NCI-H524 treated with DMSO at 0.1 percent for 48 hours (cell line): ENCODE measurements at places on chromosomes 4 and X.
A peak's percentile ranks its signal among the peaks of the same experiment; 100 is the strongest.

GRCh38 chrX:10945498-10945897 is 165.6 kb upstream of the HCCS start:
- DNase-seq: no peak

- no peak for DNase-seq
Observed at GRCh38 chr4:7900334-7900909, 39.2 kb downstream of the AFAP1 start.

- no peak for DNase-seq
Observed at GRCh38 chrX:153504445-153505016, 9.8 kb downstream of the BGN start.

GRCh38 chr4:9994246-9994847 is 26.9 kb downstream of the SLC2A9 start:
- DNase-seq: no peak

- DNase-seq: no peak
Observed at GRCh38 chr4:77065382-77065781, 10.4 kb downstream of the CCNI start.

- DNase-seq: no peak
Observed at GRCh38 chr4:124044867-124045266, 648.3 kb downstream of the SPRY1 start.

DNA sequence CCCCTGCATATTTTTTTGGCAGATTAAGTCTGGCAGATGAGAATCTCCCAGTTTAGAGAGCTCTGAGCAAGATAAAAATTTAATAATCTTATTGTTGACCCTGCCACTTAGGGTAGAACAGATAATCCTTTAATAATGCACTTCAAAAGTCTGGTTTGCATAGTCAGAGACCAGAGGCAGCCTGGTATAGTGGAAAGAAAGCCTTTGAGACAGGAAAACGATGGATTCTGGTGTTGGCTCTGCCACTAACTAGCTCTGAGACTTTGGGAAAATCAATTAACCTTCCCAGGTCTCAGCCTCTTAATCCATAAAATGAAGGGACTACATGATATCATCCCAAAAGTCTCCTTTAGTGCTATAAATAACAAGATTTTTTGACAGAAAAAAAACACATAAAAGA is 824.5 kb downstream of the STIM2 start:
- DNase-seq: peak; percentile 83

GRCh38 chr4:26964512-26964911 is 103.9 kb downstream of the STIM2 start:
- DNase-seq: no peak

- DNase-seq: no peak
Observed at GRCh38 chrX:97389761-97390192, 506.1 kb downstream of the RPA4 start.

GRCh38 chr4:104868958-104869357 is 277.7 kb upstream of the TET2 start:
- DNase-seq: no peak

DNA sequence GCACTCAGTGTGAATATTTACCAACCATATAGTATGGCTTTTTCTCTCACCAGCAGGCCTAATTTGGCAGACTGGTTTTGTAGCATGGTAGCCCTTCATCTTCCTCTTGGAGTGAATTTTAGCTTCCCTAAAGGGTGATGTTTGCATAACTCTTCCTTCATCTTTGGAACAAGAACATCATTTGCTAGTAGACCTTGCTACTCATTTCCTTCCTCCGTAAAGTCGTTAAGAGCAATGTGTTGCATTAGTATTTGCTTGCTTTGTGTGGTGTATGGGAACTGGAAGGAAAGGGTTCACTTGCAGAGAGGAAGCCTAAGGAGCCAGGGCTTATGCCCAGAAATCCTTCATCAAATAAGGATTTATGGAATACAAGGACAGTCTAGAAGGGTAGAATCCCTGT is 50.2 kb upstream of the PGRMC2 start:
- DNase-seq: no peak

GRCh38 chr4:181140037-181140603 is 1103.1 kb upstream of the TENM3 start:
- no peak for DNase-seq

DNA sequence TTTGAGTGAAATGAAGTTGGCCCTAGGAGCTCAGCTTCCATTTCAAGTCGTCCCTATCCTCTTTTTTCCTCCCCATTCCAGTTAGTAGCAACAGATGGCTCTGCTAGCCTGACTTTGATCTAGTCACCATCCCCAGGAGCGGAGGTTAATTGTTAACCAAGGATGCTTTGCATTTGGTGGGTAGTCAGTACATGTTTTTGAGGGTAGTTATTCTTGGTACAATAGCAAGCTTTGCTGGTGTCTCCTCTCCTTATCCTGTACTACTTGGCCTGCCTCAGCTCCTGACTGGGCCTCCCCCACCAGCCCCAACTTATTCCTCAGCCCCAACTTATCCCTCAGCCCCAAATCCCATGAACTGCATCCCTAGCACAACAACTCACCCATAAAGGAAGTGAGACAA is 14.8 kb upstream of the RTL5 start:
- no peak for DNase-seq

DNA sequence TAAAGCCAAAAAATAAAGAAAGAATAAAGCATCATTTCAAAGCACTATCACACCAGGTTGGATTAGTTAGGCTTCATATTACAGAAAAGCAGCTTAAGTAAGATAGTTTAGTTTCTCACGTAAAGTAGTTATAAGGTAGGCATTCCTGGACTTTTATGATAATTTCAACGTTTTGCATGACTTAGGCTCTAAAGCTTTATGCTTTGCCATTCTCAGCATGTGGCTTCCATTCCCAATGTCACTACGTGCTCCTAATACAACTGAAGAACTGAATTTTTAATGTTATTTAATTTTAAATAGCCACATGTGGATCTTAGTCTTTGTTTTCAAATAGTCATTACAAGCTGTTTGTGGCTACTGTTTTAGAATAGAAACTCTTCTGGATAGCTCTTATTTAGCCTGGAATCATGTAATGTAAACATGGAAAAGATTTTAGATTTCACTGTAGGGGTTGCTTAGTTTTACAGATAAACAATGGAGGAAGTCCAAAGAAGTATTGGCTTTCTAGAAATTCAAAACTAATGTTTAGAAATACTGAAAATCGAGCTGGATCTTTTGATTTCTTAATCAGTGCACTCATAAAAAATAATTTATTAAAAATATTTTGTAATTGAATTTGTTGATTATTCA is 710.0 kb downstream of the IL1RAPL1 start:
- no peak for DNase-seq

- no peak for DNase-seq
Observed at GRCh38 chr4:123398066-123398852, 1.7 kb downstream of the SPRY1 start.

DNA sequence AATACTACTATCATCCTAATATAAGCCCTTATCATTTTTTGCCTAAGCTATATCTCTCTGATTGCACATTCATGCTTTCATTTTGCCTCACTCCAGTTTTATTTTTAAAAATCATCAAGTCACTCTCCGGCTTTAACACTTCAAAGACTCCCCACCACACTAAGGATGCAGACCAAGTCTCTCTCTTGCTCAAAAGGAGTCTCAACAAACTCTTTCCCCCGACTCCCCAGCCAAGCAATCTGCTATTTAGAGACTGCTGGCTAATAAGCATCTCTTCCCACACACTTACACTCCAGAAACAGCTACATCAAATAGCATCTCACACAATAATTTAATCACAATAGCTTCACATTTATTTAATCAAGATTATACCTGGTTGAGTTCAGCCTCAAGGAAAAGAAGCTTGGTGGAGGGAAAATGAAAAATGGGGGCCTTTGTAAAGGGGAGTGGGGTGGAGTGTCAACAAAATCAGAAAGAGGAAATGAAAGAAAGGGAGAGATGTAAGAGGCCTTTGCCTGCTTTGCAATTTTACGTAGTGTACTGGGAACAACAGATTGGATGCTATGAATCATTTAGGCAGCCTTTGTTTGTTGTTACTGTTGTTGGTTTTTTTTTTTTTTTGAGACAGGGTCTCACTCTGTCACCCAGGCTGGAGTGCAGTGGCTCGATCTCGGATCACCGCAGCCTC is 104.1 kb upstream of the MCF2 start:
- no peak for DNase-seq

DNA sequence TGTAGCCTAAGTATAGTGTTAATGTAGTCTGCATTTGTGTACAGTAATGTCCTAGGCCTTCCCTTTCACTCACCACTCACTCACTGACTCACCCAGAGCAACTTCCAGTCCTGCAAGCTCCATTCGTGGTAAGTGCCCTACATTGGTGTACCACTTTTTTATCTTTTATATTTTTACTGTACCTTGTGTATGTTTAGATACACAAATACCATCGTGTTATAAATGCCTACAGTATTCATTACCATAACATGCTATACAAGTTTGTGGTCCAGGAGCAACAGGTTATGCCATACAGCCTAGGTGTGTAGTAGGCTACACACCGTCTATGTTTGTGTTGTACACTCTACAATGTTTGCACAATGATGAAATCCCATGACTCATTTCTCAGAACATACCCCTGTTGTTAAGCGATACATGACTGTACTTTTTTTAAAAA is 15.4 kb downstream of the TSPAN5 start:
- DNase-seq: no peak

- no peak for DNase-seq
Observed at GRCh38 chr4:8776366-8776765, 95.3 kb downstream of the HMX1 start.

GRCh38 chrX:130097507-130098209 is 12.6 kb downstream of the ELF4 start:
- DNase-seq: no peak

- DNase-seq: no peak
Observed at GRCh38 chr4:185626798-185627197, 91.5 kb upstream of the PDLIM3 start.

DNA sequence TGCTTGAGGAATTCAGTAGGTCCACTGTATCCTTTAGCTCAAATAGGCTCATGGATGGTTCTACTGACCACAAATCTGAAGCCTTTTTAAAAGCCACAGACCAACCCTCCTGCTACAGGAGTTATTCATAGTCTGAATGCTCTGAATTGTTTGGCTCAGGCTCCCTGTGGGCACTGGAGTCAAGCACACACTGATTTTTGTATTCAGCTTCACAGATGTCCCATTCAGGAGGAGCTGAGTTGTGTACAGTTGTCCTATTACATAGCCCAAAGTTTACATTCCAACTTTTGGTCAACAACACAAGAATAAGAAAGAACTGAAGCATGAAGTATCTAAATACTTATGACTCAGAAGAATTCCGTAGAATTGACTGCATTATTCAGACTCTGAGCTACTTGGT is 243.9 kb downstream of the UNC5C start:
- DNase-seq: no peak

DNA sequence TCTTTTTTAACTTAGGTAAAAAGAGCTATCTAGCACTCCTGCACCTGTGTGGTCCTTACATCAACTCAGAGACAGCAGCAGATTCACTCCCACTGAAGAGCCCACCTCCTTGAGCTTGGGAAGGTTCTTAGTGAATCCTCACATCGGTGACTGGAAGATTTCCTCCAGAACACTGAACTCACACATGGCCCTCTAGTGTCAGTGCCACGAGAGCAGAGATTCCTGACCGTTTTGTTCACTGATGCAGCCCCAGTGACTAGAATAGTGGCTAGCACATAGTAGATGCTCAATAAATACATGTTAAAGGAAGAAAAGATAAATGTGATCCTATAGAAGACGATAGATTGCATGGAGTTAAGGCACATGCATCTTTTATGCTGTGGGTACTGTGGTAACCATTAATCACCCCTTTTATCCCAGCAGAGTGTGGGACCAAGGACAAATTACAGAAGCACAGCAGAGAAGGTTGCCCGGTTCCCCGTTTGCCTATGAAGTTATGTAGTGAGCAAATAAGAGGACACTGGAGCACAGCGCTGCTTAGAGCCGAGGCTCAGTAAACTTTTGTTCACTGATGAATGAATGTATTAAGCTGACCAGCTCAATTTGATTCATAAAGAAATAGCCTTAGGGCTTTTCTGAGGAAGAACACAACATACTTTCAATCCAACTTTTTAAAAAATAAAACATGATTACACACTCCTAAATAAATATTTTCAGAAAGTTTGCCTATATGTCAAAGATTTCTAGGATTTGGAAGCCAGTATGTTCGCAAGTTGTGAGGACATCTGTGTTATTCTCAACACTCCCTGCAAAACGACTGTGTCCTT is 8.7 kb downstream of the GASK1B start:
- no peak for DNase-seq

GRCh38 chr4:167021545-167022155 is 212.6 kb downstream of the SPOCK3 start:
- no peak for DNase-seq

- DNase-seq: no peak
Observed at GRCh38 chrX:130173190-130173895, 1.6 kb downstream of the RAB33A start.

- DNase-seq: no peak
Observed at GRCh38 chr4:41158756-41159155, 55.6 kb downstream of the APBB2 start.

DNA sequence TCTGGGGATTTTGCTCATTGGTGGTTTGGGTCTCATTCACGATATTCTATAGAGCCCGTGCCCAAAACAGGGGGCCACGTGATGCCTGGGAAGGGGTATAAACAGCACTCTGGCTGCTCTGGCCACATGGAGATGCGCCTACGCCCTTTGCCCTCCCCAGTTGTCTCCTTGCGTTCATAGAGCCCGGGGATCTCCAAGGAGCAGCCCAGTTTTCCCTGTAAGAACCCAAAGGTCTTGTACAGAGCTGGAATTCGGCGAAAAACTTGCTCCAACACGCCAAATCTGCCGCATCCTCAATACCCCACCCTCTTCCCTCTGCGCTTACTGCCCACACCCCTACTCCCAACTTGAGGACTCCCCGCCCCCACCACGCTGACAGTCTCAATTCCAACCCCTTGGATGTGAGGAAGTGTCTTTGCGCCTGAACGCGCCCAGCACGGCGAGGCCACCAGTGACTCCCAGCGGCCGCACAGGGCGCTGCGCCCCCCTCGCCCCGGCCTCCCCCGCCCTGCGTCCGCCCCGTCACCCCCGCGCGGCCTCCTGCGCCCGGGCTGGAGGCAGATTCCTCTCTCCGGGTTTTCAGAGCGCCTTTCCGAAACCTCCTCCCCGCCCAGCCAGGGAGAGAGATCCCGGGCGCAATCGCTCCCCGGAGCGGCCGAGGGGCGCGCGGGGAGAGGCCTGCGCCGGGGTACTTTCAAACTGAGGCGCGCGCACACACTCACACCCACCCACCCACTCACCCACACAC is at the start of gene NHS:
NHS (plus strand) TSS at position 582 of the 748 bp plus-strand sequence. CDS start 558 bp downstream, outside the sequence.
- no peak for DNase-seq
